ENCODE measurements at places on chromosomes 1 and 21.
A peak's percentile ranks its signal among the peaks of the same experiment; 100 is the strongest.

GRCh38 chr1:153696741-153697140 lies 18.3 kb downstream of the NPR1 start:
- DNase-seq: no peak

- DNase-seq: no peak
These were observed 136.4 kb upstream of the KCNE2 start for GRCh38 chr21:34227386-34227852.

- no peak for DNase-seq
These were observed 1051.7 kb downstream of the TTLL7 start for GRCh38 chr1:82947278-82947677.

DNA sequence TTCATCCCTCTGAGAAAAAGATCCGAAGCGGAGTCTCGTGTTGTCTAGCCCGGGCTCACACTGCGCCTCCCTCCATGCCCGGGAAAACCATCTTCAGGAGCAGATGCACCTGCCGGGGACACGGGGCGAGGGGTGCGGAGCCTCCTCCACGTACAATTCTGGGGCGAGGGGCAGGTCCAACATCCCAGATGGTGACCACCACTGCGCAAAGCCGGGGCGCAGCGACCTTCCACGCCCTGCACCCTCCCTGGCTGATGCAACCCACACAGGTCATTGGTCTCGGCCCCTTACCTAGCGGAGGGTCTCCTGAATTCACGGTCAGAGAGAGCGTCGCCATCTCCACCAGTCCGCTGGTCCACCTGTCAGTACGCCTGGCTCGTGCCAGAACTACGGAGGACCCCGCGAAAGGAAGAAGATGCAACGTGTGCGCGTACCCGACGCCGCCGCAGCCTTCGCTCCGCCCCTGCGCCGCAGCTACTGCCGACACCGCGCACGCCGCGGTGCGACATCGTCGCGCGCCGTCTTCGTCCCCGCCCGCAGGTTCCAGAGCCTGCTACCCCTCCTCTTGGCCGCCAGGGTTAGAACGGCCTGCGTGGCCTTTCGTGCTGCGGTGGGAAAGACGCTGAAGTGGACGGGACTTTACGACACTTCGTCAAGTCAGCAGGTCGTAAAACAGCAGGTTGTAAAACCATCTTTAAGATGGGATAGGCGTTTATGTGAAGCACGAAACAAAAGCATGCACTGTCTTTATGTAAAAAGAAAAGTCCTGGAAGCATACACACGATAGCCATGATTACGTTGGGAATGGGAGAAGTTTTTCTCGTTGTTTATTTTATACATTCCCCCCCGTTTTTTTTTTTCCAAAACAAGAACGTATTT lies at the start of gene EPRS1:
Gene EPRS1 (minus strand): TSS at position 454 of the 879 bp plus-strand sequence. CDS start 117 bp downstream, at position 337.
- peak; percentile 88 for DNase-seq

- DNase-seq: no peak
These were observed 4.8 kb upstream of the IL24 start for GRCh38 chr1:206892351-206892984.

DNA sequence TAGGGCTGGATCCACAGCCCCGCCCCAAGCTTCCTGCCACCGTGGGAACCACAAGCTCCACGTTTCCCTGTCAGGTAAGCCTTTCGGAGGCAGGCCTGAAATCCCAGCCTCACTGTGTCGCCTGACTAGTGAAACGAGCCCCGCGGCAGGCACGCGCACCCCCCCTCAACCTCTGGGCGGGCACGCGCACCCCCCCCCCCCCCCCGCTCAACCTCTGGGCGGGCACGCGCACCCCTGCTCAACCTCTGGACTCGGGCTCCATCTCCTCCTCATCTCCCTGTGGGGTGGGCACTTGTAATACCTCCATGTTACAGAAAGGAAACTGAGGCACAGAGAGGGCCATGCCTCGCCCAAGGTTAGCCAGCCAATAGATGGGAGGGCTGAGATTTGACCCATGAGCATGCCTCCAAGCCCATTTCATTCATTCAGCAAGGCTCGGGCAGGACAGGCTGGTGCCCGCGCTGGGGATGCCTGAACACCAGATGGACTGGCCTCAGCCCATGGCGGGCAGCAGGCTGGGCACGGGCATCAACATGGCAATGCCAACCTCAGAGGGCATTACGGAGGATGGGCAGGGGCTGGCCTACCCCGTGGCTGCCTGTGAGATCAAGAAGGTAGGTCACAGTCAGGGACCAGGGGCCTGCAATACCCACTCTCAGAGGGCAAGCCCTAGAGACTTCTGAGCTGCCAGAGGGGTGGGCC lies 4.7 kb downstream of the CFAP410 start:
- no peak for DNase-seq

DNA sequence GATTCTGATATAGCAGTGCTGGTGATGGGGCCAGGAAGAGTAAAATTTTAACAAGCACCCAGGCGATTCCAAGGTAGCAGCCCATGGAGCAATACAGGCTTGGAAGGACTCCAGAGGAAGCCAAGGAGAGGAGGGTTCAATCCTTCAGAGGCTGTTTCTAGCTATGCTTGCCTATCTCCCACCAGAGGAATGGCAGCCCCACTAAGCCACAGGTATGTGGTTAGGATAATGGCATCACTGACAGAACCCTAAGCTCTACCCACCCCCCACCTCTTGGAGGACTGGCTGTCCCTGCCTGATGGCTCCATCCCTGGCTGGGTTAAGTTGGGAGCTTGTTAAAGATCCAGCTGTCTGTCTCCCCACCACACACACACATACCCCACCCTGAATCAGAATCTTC lies 19.3 kb upstream of the PTAFR start:
- no peak for DNase-seq

- no peak for DNase-seq
These were observed 95.3 kb upstream of the KIAA0040 start for GRCh38 chr1:175287849-175288248.

GRCh38 chr1:197911111-197911856 lies 5.9 kb upstream of the LHX9 start:
- DNase-seq: no peak

- no peak for DNase-seq
These were observed 50.1 kb downstream of the TIAM1 start for GRCh38 chr21:31293986-31294385.

DNA sequence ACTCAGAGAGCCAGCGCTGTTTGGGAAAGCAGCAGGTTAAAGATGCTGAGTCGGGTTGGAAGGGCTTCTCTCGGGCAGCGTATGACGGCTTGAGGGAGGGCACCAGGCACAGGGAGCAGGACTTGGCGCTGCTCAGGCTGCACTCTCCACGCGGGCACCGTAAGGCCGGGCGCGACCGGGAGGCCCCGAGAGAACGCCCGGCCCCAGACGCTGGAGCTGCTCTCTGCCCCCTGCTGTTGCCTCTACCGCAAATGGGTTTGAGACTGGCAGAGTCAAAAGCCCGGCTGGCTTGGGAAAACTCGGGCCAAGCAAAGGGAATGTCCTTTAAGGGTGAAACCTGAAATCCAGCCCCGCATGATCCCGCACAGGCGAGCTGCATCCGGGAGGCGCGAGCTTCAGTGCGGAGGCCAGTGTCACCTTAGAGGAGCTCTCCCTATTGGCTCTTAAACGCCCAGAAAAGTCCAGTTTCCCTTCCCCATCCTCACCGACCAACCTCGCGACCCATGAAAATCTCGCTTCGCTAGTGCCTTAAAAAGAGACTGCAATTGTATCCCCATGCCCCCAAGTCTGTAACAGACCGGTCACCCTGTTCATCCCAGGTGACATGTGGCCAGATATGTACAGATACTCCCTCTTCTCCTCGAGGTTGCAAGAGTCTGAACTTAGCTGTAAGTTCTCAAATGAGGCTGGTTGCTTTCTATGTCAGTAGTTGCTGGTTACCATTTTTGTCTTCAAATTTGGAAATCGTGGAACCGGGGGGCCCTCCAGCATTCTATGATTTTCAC lies 1.1 kb downstream of the PRRX1 start:
- no peak for DNase-seq

- DNase-seq: no peak
These were observed 72.5 kb downstream of the NTMT2 start for GRCh38 chr1:170218257-170218650.

GRCh38 chr1:22717037-22717760 lies 6.6 kb downstream of the EPHB2 start:
- no peak for DNase-seq

DNA sequence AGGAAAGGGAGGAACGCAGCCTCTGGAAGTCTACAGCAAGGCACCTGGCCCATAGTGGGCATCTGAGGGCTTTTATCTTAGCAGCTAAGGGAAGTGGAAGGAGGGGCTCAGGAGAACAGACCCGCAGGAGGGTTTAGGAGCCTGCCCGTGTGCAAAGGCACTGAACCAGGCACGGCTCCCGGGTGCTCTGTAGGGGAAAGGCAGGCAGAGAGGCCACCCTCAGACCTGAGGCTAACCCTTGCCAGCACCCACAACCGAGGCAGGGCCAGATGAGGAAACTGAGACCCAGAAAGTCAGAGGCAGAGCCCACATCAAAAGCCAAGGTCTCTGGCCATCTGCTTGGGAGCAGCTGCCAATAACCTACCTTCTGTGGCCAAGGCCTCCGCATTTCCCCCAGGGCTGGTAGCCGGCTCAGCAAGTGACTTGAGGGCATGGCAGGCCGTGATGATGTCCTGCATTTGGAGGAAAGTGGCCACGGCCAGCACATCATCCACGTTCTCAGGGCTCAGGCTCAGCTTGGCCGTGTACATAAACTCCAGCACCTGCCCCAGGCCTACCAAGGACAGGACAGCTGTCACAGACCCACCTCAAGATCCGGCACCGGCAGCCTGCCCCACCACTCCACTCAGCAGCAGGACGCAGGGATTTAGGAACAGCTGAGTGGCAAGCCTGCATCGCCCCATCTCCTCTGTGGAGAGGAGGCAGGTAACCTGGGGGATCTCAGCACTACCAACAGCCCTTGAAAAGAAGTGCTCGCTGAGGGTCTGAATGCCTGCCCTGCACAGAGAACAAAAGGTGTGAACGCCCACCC lies 29.1 kb downstream of the ZBTB17 start:
- no peak for DNase-seq

DNA sequence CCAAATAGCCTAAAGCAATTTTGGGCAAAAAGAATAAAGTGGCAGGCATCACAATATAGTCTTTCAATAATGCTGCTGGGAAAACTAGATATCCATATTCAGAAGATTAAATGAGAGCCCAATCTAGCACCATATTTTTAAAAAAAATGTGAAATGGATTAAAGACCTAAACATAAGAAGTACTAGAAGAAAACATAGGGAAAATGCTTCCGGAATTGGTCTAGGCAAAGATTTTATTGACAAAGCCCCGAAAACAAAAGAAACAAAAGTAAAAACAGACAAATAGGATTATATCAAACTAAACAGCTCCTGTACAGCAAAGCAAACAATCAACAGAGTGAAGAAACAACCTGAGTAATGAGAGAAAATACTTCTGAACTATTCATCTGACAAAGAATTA lies 48.6 kb upstream of the KCNK1 start:
- DNase-seq: no peak

GRCh38 chr21:36126208-36126565 lies 8.7 kb upstream of the CBR3 start:
- no peak for DNase-seq

- no peak for DNase-seq
These were observed 1.7 kb upstream of the PRDM16 start for GRCh38 chr1:3067301-3067670.

- no peak for DNase-seq
These were observed 242.1 kb upstream of the JUN start for GRCh38 chr1:59025898-59026426.

DNA sequence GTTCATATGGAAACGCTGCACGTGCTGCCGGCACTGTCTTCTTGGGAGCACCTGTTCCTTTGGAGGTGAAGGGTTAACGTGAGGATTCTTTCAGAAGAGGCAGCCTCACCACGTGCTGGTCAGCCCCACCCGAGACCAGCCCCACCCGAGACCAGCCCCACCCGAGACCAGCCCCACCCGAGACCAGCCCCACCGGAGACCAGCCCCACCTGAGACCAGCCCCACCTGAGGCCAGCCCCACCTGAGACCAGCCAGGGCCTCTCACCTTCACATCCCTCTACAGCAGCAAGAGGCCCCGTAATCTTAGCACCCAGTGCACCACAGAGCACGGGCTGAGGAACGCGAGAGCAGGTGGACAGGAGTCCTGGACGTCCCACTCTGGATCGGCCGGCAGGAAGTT lies 18.0 kb downstream of the PRDM16 start:
- DNase-seq: no peak

DNA sequence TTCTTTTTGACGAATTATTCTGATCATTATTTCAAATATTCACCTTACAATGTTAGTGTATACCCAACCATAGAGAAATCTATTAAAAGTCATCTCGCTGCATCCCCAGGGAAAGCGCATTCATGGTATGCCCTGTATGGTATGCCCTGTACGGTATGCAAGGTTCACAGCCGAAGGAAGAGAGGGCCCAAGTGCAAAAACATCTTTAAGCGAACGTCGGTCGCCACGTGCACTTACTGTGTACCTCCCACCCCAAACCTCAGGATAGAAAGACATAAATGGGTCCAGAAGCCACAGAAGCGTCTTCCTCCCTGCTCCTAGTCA lies 14.4 kb downstream of the HLX start:
- DNase-seq: no peak

DNA sequence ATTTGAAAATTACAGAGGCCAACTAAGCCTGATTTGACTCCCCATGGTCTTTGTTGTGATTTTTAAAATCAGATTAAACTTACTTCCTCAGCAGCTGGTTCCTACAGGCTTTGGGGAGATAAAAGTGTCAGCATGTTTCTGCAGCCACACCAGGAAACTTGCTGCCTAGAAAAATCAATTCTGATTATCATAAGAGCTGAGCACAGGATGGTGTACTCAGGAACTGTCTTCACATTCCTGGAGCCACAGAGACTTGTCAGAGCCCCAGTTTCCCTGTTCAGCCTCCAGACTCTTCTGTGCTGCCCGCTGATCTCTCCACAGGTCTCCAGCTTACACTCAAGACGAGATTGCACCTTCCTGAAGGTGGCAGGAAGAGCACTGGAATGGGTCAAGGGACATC lies 23.9 kb downstream of the RAB3B start:
- no peak for DNase-seq

GRCh38 chr21:46295177-46295770 lies 9.1 kb downstream of the YBEY start:
- no peak for DNase-seq

DNA sequence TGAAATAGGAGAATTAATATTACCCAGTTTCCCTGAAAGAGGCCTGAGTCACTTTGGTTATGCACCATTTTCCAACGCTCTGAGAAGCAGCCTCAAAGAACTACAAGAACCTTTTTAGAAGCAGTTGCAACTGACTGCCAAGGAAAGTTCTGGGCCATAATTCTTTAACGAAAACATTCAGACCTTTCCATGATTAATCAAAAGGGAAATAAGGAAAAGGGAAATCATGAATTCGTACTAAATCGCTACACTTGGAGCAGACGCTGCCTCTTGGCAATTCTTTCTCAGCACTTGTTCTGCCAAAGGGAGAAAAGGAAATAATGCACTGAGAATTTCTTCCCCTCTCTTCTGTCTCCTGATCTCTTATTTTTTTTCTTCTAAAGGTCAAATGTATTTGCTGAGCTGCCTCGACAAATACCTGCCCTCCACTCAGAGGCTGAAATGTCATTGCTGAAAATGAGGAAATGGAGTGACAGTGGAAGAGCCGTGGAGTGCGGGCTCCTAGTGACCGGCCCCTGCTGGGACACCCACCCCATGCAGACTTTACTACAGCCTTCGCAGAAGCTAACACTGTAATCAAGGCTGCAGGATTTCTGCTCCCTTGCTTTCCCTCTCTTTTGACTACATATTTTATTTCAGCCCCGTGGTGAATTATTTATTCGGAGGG lies 67.9 kb upstream of the GALNT2 start:
- no peak for DNase-seq

GRCh38 chr1:220696863-220697231 lies 6.7 kb downstream of the C1orf115 start:
- no peak for DNase-seq

Data from activated naive CD4-positive, alpha-beta T cell (primary cell).